ENCODE measurements at places on chromosomes 4 and X. TPM values are rescaled to one million over a fixed set of nuclear protein-coding genes. Genes with fewer than 3 reads are reported as not detected.

Gene CENPVL1
- not detected for total RNA-seq

Gene ETDA
- total RNA-seq = not detected

GRCh38 chrX:55056820-55057674 is 17.8 kb upstream of the PAGE2B start:
- DNase-seq = no peak

Gene MTNR1A
- total RNA-seq = not detected

DNA sequence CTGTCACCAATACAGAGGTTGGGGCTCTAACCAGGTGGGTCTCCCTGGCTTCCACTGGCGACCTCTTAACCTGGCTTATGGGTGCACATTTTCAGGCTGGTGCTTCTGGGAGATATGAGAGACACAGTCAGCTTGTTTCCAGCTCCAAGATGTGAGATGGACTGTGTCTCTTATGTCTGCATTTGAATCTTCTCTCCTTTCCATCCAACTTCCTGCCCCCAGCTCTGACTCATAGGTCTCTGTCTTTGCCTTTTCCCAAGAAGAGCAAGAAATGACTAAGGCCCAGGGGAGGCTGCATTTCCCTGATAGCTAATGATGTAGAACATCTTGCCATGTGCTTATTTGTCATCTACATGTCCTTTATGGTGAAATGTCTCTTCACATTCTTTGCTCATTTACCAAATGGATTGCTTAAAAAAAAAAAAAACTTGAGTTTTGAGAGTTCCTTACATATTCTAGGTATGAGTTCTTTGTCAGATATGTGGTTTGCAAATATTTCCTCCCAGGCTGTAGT is 3.2 kb upstream of the UXT start:
- no peak for DNase-seq

Gene GUF1
- 20.5 TPM for total RNA-seq

DNA sequence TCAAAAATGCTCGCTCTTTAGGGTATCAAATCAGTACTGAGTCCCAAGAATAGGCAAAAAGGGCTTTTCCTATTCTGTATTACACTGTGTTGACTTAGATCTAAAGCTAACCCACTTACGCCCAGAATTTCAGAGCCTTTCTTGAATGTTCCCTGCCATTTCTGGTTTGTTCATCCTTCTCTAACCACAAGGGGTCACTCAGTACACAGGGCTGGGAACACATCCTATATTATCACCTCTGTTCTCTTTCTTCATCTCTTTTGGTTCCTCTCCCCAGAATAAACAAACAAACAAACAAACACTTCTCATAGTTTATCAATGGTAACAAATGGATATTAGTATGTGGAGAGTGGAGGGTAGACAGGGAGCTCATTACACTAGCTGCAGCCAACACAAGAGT is 25.5 kb upstream of the MORC4 start:
- peak; percentile 75 for DNase-seq

DNA sequence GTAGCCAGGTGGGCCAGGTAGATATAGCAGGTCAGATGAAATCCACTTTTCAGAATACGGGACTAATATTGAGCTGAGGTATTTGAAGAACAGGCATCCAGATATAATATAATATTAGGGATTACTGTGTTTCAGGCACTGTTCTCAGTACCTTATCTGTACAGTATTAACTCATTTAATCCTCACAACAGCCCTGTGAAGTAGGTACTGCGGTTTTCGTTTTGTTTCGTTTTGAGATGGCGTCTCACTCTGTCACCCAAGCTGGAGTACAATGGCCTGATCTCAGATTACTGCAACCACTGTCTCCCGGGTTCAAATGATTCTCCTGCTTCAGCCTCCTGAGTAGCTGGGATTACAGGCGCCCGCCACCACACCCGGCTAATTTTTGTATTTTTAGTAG is 129.6 kb downstream of the IL1RAPL2 start:
- no peak for DNase-seq

DNA sequence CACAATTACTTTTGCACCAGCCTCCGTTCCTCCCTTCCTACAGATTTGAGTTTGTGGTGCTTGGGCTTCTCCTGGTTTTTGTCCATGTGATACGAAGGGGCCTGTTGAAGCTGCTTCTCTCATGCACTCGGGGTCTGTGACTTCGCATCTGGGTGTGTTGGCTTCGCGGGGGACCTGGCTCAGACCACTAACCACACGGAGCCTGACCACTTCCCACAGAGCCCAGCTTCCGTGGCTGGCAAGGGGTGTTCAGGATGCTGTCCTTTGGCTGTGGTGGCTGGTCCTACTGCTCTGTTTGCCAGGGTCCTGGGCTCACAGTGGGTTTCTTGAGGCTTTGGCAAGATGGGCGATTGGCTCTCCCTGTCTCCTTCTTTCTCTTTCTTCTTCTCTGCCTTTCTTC is 19.8 kb upstream of the XG start:
- no peak for DNase-seq

Gene TMEM154
- 0.22 TPM for total RNA-seq

DNA sequence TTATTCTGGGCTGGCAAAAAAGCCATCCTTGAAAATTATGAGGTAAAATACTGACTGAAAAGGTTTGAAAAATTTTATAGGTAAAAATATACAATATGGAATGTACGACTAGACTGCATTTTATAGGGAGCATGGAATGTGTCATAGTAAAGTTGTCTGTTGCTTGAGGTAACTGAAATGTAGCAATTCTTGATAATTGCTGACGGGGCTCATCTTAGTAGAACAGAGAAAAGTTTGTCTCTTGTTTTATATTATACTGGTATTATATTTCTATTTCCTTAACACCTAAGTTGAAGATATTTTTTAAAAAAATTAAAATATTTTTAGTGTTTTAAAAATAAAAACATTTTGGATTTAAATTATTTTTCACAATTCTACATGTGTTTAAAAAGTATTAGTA is 11.0 kb downstream of the GRIA2 start:
- no peak for DNase-seq

Gene CT47A1
- total RNA-seq = not detected

Gene SATL1
- 0.79 TPM for total RNA-seq

Gene RAB40AL
- total RNA-seq = 0.67 TPM

DNA sequence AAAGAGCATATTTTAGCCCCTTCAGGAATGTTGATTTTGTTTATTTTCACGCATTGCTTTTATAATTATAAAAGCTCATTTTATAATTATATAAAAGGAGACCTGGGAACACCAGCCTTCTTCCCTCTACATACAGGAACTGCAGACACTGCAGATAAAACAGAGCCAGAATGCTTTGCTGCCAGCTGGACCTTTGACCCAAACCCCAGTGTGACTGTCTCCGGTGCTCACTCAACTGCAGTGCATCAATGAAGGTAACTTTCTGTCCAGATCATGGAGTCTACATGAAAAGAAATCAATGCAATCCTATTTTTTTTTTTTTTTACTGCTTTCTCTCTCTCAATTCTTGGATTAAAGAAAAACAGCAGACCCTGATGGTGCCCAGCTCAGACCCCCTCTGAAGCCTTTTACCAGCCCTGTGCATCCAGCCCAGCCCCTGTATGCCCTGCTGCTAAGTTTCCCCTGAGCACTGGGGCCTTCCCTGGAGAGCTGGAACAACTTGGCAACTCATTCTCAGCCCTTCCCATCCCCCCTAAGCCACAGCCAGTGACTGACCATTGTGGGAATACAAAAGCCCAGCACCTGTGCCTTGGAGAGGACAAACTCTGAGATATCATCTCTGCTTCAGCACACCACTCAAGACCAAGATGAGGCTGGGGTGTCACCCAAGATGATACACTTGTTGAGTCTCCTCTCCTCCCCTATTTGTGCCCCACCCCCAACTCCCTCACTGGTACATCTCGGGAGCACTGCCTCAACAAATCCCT is 182.1 kb downstream of the EVC2 start:
- DNase-seq = no peak

- no peak for DNase-seq
Measured at GRCh38 chr4:157550028-157550427, 329.5 kb downstream of the GRIA2 start.

- DNase-seq = no peak
Measured at GRCh38 chr4:43325220-43325967, 432.9 kb downstream of the GRXCR1 start.

DNA sequence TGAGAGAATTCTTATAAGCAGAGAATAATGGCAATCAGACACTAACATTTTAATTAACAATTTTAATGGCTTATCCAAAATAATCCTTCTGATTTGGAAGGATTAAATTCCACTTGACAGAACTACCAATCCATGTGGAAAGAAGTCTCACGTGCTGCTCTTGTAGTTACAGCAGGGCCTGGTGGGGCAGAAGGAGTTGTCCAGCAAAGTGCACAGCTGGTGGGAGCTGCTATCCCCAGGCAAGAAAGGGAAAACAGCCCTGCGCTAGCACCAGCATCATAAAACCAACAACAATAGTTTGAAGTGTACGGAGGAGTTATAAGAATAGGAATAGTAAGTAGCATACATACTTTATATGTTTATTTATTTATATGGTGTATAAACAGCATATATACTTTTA is 127.4 kb upstream of the TRIM2 start:
- no peak for DNase-seq

Gene PCYT1B
- total RNA-seq = 0.04 TPM

DNA sequence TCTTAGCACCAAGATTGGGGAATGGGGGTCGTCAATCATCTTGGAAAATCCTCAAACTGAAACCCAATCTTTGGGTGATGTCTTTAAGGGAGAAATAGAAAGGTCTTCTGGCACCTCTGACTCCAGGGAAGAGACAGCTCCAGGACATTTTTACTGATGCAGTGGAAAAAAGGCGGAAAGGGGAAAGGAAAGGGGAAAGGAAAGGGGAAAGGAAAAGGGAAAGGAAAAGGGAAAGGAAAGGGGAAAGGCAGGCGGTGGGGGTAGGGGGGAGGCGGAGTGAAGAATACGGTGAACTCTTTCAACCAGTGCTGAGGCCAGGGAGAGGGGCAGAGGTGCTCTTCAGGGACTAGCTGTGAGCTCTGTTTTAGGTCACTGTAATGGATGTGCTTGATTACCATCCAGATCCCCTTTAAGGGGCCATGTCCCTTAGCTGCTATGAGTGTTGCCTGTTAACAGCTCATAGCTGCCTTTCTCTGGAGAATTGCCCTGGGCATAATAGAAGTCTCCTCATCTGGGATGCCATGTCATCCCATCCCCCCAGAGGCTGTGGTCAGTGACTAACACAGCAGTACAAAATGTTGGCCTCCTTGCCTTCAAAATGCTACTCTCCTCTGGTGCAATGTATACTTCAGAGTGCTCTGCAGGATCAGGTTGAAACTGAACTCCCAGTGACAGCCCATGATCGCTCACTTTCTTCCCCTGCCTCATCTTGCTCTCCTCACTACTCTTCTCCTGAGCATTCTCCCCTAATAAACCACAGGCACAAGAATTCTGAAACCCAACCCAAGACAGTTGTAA is 92.4 kb upstream of the AP1S2 start:
- DNase-seq = no peak

Measured in Karpas-422 (cell line).